ENCODE measurements at places on chromosomes 4 and X.

- no peak for DNase-seq
Measured at GRCh38 chrX:51024106-51024696, 113.7 kb downstream of the BMP15 start.

GRCh38 chr4:110064295-110064694 lies 134.1 kb downstream of the ELOVL6 start:
- DNase-seq: no peak

DNA sequence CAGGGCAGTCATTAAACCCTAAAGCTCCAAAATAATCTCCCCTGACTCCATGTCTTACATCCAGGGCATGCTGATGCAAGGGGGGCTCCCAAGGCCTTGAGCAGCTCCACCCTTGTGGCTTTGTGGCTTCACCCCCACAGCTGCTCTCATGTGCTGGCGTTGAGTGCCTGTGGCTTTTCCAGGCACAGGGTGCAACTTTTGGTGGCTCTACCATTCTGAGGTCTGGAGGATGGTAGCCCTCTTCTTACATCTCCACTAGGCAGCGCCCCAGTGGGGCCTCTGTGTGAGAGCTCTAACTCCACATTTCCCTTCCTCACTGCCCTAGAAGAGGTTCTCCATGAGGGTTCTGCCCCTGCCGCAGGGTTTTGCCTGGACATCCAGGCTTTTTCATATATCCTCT lies 35.1 kb downstream of the CFAP299 start:
- DNase-seq: no peak

- no peak for DNase-seq
Measured at GRCh38 chrX:49202022-49202421, 2.0 kb upstream of the SYP start.

DNA sequence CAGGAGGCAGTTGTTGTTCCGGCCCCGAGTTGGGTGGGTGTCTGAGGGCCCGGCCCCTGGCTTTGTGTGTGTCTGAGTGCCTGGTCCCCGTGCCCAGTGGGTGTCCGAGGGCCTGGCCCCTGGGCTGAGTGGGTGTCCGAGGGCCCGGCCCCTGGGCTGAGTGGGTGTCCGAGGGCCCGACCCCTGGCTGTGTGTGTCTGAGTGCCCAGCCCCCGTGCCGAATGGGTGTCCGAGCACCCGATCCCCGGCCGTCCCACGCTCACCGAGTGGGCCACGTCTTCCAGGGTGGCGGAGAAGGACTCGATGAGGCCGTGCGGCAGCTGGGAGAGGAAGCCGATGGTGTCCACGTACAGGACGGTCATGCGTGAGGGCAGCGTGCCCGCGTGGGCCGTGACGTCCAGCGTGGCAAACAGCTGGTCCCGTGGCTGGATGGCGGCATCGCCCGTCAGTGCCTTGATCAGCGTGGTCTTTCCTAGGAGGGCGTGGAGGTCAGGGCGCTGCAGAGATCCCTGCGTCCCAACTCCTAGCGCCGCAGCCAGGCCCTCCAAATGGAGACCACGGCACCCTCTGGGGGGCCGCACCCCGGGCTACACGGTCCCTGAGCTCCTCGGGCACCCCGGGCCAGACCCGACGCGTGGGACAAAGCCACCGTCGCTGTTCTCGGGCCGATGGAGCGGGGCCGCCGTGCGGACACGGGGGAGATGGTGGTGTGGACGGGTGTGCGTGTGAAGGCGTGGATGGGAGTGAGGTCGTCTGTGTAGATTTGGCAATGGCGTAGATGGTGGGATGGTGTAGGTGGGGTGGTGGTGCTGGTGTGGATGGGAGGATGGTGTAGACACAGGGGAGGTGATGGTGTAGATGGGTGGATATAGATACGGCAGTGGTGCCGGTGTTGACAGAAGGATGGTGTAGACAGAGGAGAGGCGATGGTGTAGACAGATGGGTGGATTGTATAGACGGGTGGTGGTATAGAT lies 7.2 kb downstream of the GTPBP6 start:
- no peak for DNase-seq

- no peak for DNase-seq
Measured at GRCh38 chrX:1536712-1537030, 314 bp downstream of the P2RY8 start.

GRCh38 chrX:133215747-133216146 lies 2.4 kb downstream of the TFDP3 start:
- DNase-seq: peak; percentile 48

All from hepatocyte (in vitro differentiated cells).